CD4-positive, alpha-beta memory T cell (primary cell): ENCODE measurements at places on chromosomes 3 and 15. TPM values are rescaled to one million over a fixed set of nuclear protein-coding genes. Genes with fewer than 3 reads are reported as not detected.

HRG gene
- polyA plus RNA-seq: not detected

ZNF621 gene
- polyA plus RNA-seq: 1.6 TPM

FBN1 gene
- polyA plus RNA-seq: not detected

SUSD5 gene
- 0.21 TPM for polyA plus RNA-seq

RETNLB gene
- polyA plus RNA-seq: not detected

MBD4 gene
- 36.6 TPM for polyA plus RNA-seq

RAB27A gene
- 55.7 TPM for polyA plus RNA-seq

FBXL22 gene
- polyA plus RNA-seq: 0.50 TPM

RTP1 gene
- not detected for polyA plus RNA-seq

CCDC13 gene
- polyA plus RNA-seq: 0.15 TPM

CYP1A2 gene
- polyA plus RNA-seq: not detected

ISL2 gene
- polyA plus RNA-seq: not detected

ZNF660 gene
- not detected for polyA plus RNA-seq

ULK3 gene
- 38.5 TPM for polyA plus RNA-seq

TPM1 gene
- 11.2 TPM for polyA plus RNA-seq

SPATA12 gene
- not detected for polyA plus RNA-seq

TBL1XR1 gene
- 20.1 TPM for polyA plus RNA-seq

POC1A gene
- 0.36 TPM for polyA plus RNA-seq

ZIC4 gene
- polyA plus RNA-seq: not detected

PRKCD gene
- 26.4 TPM for polyA plus RNA-seq

CLDN1 gene
- not detected for polyA plus RNA-seq

C15orf62 gene
- 0.29 TPM for polyA plus RNA-seq

SFMBT1 gene
- 27.8 TPM for polyA plus RNA-seq

HIGD2B gene
- not detected for polyA plus RNA-seq

SOX14 gene
- not detected for polyA plus RNA-seq

GOLGA8J gene
- polyA plus RNA-seq: not detected

FMN1 gene
- polyA plus RNA-seq: 0.02 TPM

GOLGA6A gene
- polyA plus RNA-seq: not detected

TMEM207 gene
- polyA plus RNA-seq: not detected

LRTM1 gene
- polyA plus RNA-seq: not detected

EID1 gene
- polyA plus RNA-seq: 190 TPM

ZPLD1 gene
- polyA plus RNA-seq: not detected

AHSG gene
- not detected for polyA plus RNA-seq

TM4SF18 gene
- polyA plus RNA-seq: not detected

MON1A gene
- 16.5 TPM for polyA plus RNA-seq

PLXNB1 gene
- polyA plus RNA-seq: 0.48 TPM

FGF7 gene
- not detected for polyA plus RNA-seq

CNTN3 gene
- polyA plus RNA-seq: not detected

TRH gene
- not detected for polyA plus RNA-seq

GNAT1 gene
- polyA plus RNA-seq: not detected

CELSR3 gene
- polyA plus RNA-seq: 0.04 TPM

SAXO2 gene
- not detected for polyA plus RNA-seq

APBA2 gene
- polyA plus RNA-seq: 11.1 TPM

RHCG gene
- polyA plus RNA-seq: not detected

ZIC1 gene
- polyA plus RNA-seq: not detected

GPR171 gene
- polyA plus RNA-seq: 156 TPM

CPB1 gene
- polyA plus RNA-seq: not detected

NEK11 gene
- 1.9 TPM for polyA plus RNA-seq

C3orf70 gene
- polyA plus RNA-seq: not detected

CYFIP1 gene
- polyA plus RNA-seq: 10.8 TPM

TMCO5A gene
- polyA plus RNA-seq: not detected

CYP1A1 gene
- polyA plus RNA-seq: not detected
